ENCODE measurements at places on chromosomes 5 and 9.

DNA sequence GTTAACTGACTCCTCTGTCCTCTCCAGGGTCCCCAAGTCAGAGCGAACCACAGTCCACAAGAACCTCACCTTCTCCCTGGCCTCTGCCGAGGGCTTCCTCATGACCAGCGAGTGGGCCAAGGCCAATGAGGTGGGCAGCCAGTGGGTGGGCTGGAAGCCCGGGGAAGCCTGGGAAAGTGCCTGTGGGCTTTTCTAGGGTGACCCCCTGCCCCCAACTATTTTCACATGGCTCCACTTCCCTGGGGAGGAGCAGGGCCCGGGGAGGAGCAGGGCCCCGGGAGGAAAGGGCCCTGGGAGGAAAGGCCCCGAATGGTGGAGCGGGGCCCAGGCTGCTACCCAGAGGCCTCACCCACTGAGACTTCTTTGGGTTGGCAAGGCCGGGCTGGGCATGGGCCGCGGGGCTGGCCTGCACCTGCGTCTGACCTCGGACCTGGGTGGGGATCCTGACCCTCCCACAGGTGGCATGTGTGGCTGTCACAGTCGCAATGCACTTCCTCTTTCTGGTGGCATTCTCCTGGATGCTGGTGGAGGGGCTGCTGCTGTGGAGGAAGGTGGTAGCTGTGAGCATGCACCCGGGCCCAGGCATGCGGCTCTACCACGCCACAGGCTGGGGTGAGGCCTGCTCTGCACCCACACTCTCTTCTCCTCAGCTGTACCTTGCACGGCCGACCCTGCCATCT is 17.9 kb downstream of the ADGRD2 start:
- DNase-seq = no peak

DNA sequence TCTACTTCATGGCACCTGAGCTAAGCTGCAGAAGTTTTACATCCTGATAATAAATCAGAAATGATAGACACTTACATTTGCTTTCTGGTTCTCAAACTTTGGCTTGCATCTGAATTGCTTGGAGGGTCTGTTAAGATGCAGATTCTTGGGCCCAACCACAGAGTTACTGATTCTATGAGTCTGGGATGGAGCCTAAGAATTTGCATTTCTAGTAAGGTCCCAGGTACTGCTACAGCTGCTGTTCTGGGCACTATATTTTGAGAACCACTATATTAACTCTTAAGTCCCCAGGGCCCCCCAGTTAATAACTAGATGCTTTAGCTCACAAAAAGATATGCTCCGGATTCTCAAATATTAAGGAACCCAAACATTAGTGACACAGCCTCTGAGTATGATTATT is 69.8 kb upstream of the DAB2 start:
- no peak for DNase-seq

GRCh38 chr5:144433893-144434292 is 263.2 kb downstream of the KCTD16 start:
- DNase-seq = no peak

DNA sequence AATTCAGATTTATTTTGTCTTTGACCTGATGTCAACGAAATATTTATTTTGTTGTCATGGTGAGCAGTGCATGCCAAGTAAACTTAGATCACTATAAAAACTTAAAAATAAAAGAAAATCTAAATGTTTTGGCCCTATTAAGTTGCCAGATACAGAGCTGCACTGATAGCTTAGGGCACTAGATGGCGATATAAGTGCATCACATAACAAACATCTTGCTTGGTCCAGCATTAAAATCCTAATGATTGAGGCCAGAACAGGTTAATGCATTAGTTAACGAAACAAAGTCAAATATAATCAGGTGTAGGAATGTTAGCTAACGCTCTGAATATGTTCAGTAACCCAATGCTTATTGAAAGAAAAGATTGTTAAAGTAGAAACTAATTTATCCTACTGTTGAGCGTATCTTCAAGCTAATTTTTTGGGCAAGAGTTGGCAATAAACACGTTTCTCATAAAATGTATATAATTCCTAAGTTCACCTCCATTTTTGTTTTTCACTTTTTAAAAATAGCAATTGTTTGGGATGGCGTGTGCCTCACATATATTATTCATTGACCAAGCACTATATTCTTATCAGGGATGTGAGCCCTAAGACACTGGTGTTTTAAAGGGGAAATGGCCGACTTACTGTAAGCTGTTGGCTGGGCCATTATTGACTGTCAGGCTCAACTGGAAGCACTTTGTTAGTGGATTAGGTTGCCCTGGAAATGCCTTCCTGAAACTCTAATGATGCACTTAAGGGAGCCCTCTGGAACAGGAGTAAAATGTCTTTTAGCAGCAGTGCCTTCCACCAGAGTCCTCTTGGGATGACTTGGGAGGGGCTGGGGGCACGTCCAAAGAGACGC is 33.3 kb downstream of the KCTD16 start:
- DNase-seq = no peak

GRCh38 chr9:108040783-108041182 is 551.2 kb upstream of the KLF4 start:
- DNase-seq = no peak

DNA sequence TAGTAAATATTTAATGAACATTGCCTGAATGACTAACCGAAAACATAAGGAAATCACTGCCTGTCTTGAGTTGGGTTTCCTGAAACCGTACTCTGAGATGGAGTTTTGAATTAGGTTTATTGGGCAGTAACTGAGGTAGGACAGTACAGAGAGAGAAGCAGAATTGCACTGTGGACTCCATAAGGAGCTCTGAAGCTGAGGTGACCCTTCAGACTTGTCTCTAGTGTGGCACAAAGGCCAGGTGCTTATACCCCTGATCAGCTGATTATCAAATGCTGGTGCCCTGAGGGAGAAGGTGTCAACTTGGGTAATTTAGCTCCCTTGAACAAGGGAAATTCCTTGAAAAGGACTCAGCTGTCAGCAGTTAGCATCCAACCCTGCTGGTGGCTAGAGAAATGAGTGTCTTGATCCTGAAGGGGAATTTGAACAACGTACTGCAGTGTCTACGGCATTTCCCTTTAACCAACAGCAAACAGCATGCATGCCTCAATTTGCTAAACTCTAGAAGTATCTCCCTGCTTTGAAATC is 135.0 kb upstream of the SMARCA2 start:
- DNase-seq = no peak

GRCh38 chr5:1008451-1009358 is at the start of gene NKD2:
TSS of gene NKD2 (plus strand) at chr5:1008802. CDS start at chr5:1009058, 256 bp downstream.
- DNase-seq = peak; percentile 36

DNA sequence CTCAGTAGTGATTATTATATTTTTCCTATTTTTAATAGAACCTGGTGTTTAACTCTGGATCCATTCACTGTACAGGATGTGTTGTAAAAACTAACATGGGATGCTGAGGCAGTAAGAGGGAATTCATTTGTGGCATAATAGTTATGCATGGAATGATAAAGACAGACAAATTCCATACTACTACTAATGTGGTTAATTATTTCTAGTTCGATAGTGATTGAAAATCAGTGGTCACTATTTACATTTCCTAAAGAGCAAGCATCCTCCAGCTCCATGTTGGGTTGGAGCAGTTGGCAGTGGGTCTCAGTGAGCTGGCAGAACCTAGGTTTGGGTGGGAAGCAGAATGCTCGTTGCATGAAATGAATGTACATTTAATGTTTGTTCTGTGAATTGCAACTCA is 122.6 kb downstream of the SAXO1 start:
- DNase-seq = no peak

DNA sequence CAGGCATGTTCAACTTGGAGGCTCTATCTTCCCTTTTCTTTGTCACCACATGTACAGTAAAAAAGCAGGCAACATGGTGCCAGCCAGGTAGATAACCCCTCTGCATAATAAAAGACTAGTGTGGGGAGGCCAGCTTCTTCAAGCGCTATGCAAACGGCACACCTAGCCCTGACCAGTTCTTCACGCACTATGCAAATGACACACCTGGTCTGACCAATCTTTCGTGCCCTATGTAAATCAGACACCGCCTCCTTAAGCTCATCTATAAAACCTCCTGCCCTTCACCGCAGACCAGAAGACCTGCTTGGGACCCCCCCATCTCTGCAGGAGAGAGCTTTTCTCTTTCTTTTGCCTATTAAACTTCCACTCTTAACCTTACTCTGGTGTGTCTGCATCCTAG is 28.1 kb upstream of the UGCG start:
- no peak for DNase-seq

DNA sequence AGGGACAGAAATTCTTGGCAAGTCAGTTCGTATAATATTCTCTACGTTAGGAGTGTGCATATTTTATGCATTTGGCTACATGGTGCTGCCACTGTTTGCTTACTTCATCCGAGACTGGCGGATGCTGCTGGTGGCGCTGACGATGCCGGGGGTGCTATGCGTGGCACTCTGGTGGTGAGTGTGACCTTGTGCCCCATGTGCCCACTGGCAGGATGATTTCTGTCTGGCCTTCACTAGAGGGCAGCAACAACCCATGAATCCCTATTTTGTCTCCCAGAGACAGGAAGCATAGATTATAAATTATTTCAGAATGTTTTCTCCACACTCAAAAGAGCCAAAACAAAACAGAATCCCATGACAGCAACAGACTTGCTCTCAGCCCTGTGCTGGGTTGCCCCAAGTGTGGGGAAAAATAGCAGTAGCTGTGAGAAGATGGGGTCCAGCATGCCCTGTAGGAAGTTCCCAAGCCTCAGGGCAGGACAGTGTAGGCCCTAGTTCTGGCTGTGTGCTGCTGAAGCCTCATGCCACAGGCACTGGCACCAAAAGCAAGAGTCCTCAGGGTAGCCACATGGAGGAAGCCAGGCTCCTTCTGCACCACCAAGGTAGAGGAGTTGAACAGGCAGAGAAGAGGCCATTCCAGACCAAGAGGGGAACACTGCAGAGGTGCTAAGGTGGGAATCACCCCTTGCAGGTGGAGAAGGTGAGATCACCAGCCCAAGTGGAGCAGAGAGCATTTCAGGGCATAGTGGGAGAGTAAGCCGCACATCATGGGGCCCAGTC is 16.0 kb downstream of the SLC22A5 start:
- peak; percentile 46 for DNase-seq

GRCh38 chr5:72107901-72108201 is 576 bp downstream of the MAP1B start:
- DNase-seq = no peak

GRCh38 chr9:36788534-36788933 is 215.8 kb downstream of the MELK start:
- no peak for DNase-seq

DNA sequence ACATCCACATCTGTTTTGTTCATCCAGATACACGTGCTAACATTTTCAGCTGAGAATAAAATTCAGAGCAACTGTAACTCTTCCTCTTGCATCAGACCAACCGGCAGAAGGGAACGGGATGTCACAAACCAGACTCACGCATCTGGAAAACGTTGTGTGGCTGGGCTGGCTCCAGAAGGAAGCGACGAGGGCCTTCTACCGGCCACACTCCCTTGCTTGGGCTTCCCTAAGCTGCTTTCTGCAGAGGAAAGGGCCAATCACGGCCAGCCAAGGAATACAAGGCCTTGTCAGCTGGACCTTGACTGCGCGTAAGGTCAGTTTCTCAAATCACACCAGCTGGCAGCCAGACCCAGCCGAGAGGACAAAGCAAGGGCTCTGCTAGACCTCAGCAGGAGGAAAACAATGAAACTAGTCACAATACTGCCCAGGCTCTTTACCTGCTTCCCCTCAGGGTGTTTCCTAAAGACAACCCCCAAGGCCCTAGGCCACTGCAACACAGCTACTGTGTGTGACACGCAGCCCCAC is 106.1 kb downstream of the THBS4 start:
- no peak for DNase-seq

GRCh38 chr5:148970876-148971275 is 92.0 kb downstream of the SH3TC2 start:
- no peak for DNase-seq

GRCh38 chr5:3509290-3509689 is 86.3 kb upstream of the IRX1 start:
- no peak for DNase-seq

DNA sequence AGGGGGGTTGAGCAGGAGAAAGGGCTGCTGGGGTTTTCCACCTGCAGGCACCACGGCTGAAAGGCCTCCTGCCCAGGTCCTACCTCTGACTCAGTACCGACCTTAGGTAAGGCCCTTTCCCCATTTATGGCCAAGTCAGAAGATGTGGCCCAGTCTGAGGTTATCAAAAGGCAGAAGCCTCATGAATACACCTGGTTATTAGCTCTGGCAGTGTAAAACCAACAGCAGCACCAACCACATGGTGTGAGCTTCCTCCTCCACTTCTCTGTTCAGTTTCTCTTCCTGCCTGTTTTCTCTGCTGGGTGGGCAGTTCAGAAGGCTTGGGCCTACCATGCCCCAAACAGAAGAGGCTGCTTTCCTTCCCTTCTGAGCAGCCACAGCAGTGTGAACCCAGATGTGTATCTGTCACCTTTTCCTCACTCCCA is 86.9 kb downstream of the UGCG start:
- no peak for DNase-seq

DNA sequence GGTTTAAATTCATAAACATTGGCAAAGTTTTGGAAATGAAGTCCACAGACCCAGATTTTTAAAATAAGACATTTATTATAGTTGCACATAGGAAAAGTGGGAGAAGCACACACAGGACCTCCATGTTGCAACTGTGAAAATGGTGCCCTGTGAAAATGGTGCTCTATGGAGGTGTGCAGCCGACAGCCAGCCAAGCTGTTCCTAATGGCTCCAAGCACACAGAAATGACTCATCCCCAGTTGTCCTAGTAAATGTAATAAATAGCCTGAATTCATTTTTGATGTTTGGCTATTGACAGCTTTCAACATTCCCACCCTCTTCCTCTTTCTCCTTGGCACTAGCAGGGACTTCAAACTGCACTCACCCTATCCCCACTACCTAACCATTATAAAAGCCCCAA is 590.9 kb downstream of the CAAP1 start:
- DNase-seq = no peak

DNA sequence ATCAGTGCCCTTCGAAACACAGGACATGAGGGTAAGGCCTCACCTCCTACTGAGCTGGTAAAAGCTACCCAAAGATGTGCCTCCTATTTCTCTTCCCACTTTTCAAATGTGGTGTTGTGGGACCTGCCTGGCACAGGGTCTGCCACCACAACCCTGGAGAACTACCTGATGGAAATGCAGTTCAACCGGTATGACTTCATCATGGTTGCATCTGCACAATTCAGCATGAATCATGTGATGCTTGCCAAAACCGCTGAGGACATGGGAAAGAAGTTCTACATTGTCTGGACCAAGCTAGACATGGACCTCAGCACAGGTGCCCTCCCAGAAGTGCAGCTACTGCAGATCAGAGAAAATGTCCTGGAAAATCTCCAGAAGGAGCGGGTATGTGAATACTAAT is 1.9 kb downstream of the IRGM start:
- no peak for DNase-seq

DNA sequence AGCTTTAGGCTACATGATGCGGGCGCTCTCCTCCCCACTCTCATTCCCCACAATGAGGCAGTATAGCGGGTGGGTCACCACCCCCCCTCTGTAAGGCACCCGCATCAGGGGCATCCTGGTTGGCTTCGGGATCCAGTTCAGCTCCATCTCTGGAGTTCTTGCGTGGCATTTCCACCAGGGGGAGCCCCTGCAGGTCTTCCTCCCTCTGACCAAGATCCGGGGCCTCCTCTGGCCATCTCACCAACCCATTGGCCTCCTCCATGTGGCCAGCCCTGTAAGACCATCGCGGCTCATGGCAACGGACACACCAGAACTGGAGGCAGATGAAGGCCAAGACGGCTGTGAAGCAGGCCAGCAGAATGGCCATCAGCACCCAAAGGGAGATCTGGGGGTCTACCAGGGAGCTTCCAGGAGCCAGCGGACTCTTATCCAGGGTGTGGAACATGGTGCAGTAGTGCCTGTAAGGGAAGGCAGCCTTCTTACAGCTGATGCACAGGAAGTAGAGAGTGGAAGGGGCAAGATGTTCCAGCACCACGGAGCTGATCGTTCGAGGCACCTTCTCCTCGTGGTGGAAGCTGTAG is 77.0 kb downstream of the CYFIP2 start:
- no peak for DNase-seq
